ENCODE measurements at places on chromosomes 12 and 14.
A peak's percentile ranks its signal among the peaks of the same experiment; 100 is the strongest.

GRCh38 chr12:52062167-52063081 lies 7.4 kb upstream of the ATG101 start:
- DNase-seq = no peak

DNA sequence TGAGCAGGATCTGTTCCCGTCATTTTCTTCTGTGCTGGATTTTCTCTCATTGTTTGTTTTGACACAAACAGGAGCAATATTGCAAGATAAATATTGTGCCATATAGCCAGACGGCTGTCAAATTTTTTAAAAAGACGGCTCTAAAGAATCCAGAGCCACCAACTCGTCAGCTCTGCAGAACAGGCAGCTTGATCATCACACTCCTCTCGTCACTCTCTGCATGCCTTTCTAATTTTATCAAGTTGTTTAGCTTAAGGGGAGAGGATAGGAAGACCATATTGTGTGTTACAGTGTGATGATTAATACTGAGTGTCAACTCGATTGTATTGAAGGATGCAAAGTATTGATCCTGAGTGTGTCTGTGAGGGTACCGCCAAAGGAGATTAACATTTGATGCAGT lies 562.8 kb downstream of the GALC start:
- no peak for DNase-seq

DNA sequence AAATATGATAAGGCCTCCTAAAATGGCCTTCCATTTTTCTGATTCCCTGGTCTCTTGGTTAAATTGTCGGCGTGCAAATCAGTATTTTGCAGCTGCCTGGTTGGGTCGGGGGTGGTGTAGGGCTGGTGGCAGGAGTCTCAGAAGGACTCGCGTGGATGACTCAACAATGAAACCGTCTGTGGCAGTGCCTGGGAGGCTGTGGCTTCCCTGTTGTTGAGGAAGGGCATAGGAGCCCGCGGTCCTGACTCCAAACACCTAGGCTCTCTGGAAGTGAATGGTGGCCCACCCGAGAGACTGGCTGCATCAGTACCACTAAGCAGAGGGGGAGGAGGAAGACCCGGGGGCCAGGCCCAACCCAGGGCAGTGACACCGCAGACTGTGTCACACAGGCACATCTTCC lies 207.9 kb downstream of the TTC7B start:
- no peak for DNase-seq

GRCh38 chr14:95339301-95339865 lies 19.7 kb upstream of the CLMN start:
- no peak for DNase-seq

DNA sequence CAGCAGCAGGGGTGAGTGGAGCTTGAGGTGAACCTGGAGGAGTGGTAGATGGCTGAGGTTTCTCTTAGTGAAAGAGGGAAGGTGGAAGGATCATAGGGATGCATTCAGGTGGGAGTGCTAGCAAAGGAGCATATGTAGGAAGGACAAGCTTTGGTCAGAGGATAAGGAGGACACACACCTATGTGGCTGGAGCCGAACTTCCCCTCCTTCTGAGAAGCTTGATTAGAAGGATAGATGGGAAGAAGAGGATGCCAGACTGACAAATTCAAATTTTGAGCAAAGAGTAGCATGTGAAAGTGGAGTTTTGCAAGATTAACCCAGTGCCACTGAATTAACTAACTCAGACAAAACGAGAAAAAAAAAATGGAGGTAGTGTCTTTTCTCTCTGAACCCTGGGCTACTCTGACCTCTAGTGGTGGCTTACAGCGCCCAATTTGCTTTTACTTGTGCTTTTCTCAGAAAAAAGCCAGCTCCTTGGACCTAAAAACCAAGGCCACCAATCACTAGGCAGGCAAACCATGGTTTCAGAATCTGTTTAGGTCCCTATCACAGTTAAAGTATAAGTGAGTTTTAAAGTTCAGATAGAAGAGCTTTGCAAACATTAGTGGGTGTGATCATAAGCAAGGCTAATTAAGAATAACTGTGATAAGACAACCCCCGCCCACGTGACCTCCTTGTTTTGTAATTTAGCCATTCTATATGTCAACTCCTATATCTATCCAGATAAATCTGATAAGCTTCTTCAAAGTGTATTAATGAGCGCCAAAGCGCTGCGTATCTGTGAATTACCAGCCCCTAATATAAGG lies 15.5 kb downstream of the EMP1 start:
- peak; percentile 67 for DNase-seq

GRCh38 chr12:114293571-114294302 lies 112.2 kb downstream of the TBX5 start:
- DNase-seq = no peak

DNA sequence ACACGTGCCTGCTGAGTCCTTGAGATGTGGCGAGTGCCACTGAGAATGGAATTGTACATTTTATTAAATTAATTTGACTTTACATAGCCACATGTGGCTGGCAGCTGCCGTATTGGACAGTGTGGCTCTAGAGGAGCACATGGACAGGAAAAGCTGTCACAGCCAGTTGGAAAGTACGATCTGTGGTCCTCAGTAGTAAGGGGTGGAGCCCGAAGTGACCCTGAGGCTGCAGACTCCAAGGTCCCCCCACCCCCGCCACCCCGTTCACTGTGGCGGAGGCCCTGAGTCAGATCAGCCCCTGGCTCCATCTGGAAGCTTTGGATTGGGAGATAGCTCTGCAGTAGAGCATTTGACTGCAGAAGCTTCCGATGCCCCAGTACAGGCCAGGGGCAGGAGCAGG lies 25.8 kb upstream of the BEGAIN start:
- no peak for DNase-seq

GRCh38 chr14:102086709-102086971 lies 204 bp downstream of the HSP90AA1 start:
- no peak for DNase-seq

- DNase-seq = no peak
Observed at GRCh38 chr14:61561657-61562276, 133.5 kb upstream of the HIF1A start.

GRCh38 chr14:89137526-89138163 lies 279.4 kb downstream of the FOXN3 start:
- DNase-seq = no peak
